Fibroblast of pulmonary artery (primary cell): ENCODE measurements at places on chromosomes 6 and 20.
A peak's percentile ranks its signal among the peaks of the same experiment; 100 is the strongest.

DNA sequence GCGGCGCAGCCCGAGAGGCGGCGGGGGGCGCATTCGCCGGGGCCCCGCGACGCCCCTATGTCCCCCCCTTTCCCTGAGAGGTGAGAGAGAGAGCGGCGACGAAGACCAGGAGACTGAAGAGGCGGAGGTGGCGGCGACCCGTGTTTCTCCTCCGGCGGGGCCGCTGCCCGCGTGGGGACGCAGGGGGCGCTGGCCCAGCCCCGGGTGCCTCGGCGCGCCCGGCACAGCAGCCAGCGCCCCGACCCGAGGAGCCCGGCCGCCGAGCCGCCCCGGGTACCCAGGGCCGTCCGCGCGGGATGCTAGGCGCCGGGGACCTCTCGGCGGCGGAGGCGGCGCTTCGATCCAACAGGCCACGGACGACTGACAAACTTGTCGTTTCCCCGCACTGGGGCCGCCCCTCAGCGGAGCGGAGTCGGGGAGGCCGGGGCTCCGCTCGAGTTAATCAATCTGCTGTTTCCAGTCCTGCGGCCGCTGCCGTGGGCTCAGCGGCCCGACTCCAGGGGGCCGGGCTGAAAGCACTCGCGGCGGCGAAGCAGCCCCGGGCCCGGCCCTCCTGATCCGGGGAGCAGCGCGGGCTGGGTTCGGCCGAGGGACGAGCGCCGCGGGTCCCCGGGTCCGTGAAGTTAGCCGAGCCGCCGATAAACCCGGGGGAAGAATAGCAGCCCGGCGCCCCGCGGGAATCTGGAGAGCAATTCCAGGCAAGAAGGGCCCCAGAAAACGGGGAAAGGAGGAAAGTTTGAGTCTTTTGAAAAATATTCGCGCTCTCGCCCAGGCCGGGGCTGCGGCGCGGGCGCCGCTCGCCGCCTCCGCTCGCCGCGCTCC is 631 bp downstream of the MDGA1 start:
- DNase-seq = peak; percentile 10

DNA sequence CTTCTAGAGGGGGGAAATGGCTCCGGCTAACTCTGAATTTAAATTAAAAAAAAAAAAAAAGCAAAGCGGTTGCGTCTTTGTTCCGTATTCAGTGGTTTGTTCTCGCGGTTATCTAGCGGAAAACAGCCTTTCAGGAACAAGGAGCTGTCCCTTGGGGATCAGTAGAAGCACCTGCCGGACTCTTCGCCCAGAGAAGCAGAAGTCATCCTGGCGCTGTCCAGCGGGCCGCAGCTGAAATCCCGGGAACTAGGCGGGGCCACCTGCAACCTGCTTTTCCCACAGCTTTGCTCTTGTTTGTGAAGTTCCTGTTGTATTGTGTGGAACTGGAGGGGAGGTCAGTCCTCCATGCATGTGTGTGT is 43.9 kb upstream of the GJE1 start:
- DNase-seq = peak; percentile 53

GRCh38 chr6:159462431-159462830 is 230.6 kb downstream of the SOD2 start:
- DNase-seq = no peak

- no peak for DNase-seq
These were observed at the start of gene SLC22A16 for GRCh38 chr6:110476046-110476849. SLC22A16 (minus strand) TSS chr6:110476613; CDS start chr6:110476574, 39 bp downstream.

GRCh38 chr20:50509923-50510705 is at the start of gene PTPN1:
PTPN1 (plus strand) TSS chr20:50510383; CDS start chr20:50510528, 145 bp downstream.
- DNase-seq = peak; percentile 99

DNA sequence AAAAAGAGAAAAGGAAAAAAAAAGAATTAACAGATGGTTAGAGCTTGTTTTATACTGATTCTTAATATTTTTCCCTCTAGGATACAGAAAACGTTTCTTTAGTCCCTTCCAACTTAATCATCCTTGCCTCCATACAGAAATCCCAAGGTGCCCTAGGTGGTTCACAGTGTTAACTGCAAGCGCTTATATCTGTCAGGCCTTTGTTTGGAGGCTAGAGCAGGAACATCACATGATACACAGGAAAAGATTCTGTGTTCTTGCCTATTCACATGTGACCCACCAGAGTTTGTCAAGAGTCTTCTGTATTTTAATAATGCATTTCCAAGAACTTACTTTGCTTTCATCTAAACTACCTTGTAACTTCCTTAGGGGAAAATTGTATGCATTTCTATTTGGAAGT is 31.3 kb downstream of the ANKRD6 start:
- no peak for DNase-seq

DNA sequence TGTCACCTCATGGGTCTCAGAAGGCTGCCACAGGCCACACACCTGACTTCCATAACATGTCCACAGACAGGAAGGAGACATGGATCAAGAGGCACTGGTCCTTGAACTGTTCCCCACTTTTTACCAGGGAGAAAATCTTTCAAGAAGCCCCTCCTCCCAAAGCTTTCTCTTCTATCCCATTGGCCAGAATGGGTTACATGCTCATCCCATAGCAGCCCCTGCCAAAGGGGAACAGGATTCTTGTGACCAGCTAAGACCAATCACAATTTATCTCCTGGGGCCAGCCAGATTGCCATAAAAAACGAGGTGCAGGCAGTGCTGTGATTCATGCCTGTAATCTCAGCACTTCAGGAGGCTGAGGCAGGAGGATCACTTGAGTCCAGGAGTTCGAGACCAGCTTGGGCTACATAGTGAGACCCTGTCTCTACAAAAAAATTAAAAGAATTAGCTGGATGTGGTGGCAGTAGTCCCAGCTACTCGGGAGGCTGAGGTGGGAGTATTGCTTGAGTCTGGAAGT is 59.4 kb downstream of the TMEM242 start:
- no peak for DNase-seq

DNA sequence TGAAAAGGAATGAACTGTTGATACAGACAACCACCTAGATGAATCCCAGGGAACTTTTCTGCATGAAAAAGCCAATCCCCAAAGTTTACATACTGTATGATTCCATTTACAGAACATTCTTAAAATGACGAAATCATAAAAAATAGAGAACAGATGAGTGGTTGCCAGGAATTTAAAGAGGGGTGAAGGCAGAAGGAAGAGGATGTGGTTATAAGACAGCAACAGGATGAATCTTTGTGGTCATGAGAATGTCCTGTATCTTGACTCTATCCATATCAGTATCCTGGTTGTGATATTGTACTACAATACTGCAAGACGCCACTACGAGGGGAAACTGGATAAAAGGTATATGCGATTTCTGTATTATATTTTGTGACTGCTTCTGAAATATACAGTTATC is 70.1 kb upstream of the EMILIN3 start:
- peak; percentile 63 for DNase-seq

- DNase-seq = no peak
These were observed 25.0 kb upstream of the TBC1D22B start for GRCh38 chr6:37232430-37233017.

- no peak for DNase-seq
These were observed 320.2 kb upstream of the POU3F2 start for GRCh38 chr6:98514073-98514720.

DNA sequence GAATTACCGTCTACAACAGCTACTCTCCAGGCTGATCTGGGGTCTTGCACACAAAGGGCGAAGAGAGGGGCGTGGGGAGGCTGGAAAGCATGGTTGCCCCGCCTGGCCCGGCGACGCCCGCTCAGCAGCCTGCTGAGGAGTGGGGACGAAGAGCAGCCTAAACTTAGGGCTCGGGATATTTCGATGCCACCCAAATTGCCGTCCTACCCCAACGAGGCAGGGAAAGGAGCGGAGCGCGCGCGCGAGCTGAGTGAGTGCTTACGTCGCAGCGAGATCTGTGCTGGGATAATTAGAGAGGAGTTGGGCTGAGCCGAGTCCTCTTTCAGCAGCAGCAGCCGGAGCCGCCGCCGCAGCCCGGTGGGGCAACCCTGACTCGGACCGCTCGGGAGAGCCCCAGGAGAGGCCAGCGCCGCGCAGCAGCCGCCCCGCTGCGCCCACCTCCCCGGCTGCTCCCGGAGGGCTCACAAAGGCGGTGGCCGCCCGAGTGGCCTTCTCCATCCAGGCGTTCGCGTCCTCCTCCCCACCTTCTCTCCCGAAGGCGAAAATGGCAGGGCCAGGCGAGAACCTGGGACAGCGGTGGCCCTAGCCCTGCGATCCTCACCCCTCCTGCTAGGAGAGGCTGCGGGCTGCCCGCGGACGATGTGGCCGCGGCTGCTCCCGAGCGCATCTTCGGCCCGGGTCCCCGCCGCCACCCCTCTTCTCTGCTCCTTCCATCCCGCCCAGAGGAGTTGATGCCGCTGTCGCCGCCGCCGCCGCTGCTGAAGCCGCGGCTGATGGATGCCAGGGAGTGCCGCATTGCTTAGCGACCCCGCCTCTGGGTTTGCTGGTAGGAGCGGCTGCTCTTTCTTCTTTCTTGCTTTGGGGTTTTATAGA is at the start of gene CLVS2:
TSS of gene CLVS2 (plus strand) at position 315 of the 873 bp plus-strand sequence. CDS start 1,543 bp downstream, outside the sequence.
- peak; percentile 34 for DNase-seq

GRCh38 chr20:20856306-20856705 is 143.9 kb upstream of the RALGAPA2 start:
- DNase-seq = no peak

- DNase-seq = peak; percentile 74
These were observed 91.7 kb downstream of the MTFR2 start for GRCh38 chr6:136158387-136158821.

- DNase-seq = no peak
These were observed 121.0 kb upstream of the PRDM1 start for GRCh38 chr6:105964979-105965760.

- no peak for DNase-seq
These were observed 882.8 kb downstream of the TBC1D32 start for GRCh38 chr6:120451508-120451907.

GRCh38 chr20:59355242-59355641 is 54.8 kb downstream of the EDN3 start:
- no peak for DNase-seq
